Mesothelial cell of epicardium (in vitro differentiated cells): ENCODE measurements at places on chromosomes 7 and 10.

GRCh38 chr7:27185854-27186667 is 1.0 kb upstream of the HOXA11 start:
- DNase-seq = no peak

- no peak for DNase-seq
Observed at GRCh38 chr10:75703191-75703854, 271.9 kb downstream of the LRMDA start.

- DNase-seq = no peak
Observed at GRCh38 chr7:24378871-24379616, 95.1 kb downstream of the NPY start.

GRCh38 chr10:51638737-51639136 is 60.7 kb downstream of the CSTF2T start:
- no peak for DNase-seq

- no peak for DNase-seq
Observed at GRCh38 chr7:47394751-47395252, 187.1 kb downstream of the TNS3 start.
